ENCODE measurements at places on chromosomes 11 and 22.

DNA sequence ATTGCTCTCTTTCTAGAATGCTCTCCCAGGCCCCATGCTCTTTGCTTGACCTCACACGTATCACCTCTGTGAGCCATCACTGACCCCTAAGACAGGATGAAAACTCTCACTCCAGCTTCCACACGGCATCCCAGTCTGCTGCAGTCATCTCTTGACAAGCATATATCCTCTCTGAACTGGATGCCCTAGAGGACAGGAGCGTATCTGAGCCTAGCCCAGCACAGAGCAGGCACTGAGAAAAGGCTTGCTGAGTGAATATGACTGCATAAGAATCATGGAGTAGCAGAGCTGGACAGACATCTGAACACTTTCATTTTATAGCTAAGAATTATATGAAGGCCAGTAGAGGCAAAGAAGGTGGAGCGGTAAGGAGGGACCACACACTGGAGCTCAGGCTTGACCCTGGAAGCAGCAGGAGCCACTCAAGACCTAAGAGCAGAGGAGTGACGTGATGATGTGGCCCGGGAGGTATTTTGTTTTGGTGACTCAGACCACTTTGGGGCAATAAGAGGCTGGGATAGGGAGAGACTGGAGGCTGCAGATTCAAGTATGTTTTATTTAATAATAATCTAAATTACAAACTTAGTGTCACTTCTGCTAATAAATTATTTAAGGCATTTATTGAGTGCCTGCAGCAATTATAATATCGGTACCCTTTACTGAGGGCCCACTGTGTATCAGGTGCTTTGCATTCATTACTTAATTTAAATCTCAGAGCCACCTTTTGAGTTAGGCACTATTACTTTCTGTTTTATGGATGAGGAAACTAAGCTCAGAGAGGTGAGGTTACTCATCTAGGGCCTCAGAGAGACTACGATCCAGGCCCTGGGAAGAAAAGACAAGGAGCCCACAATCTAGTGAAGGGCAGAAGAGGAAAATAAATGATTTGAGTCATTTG, 42.6 kb downstream of the MAP6 start:
- DNase-seq = peak; percentile 88

DNA sequence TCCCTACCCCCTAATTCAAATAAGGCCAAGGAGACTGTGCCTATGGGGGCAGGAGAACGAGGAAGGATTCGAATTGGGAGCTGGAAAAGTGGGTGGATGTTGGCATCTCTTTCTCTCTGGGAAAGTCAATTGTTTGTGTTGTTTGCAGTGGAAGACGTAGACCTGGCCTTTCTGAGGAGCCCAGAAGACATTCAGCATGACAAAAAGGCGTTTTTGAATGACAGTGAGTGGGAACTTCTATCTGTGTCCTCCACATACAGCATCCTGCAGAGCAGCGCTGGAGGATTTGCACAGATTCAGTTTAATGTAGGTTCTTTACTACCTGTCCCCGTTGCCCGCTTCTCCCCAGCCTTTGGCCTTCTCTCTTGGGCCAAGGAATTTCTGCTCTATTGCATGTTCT, 28.2 kb downstream of the HTR3B start:
- no peak for DNase-seq

DNA sequence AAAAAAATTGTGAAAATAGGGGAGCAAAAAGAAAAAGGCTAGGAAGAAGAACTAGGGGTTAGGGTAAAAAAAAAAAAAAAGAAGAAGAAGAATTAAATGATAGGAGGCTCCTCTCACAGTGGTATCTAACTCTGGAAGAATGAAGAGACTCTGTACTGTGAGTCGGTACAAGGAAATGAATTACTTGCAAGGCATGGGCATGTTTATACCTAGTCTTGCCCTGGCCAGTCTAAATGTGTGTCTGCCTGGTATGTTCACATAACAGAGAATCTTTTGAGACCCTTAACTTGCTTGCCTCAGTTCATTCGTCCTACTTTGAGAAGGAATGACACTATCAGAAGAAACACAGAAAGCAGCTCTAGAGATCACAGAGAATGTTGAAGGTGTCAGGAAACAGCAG, 159.6 kb downstream of the SWAP70 start:
- DNase-seq = no peak

GRCh38 chr22:32023251-32023827, 19.7 kb upstream of the SLC5A1 start:
- no peak for DNase-seq

GRCh38 chr11:57303280-57303989, 21.3 kb downstream of the TNKS1BP1 start:
- DNase-seq = no peak

DNA sequence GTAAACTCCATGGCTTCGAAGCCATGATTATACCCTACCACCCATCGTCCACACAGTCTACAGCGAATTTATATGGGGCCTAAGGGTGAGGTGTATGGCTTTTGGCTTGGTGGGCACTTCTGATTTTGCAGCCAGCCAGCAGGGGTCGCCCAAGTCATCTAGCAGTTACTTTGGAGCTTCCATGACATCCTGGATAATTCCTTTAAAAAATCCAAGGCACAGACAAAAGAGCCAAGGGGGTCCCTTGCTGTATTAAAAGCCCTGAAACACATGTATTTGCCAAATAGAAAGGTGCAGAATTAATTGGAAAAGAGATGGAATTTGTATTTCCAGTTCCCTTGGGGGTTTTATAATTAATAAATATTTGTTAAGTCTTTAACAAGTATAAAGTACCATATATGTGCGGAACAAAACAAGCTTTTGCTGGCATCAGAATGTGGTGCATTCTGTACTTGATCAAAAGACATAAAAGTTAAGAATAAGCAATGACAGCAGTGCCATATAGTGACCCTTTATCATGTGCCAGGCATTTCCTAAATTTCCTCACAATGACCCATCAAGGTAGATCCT, 132.8 kb upstream of the PITPNB start:
- DNase-seq = peak; percentile 70

All from AG20443 (cell line).